ENCODE measurements at places on chromosomes 2 and 18.
A peak's percentile ranks its signal among the peaks of the same experiment; 100 is the strongest.

DNA sequence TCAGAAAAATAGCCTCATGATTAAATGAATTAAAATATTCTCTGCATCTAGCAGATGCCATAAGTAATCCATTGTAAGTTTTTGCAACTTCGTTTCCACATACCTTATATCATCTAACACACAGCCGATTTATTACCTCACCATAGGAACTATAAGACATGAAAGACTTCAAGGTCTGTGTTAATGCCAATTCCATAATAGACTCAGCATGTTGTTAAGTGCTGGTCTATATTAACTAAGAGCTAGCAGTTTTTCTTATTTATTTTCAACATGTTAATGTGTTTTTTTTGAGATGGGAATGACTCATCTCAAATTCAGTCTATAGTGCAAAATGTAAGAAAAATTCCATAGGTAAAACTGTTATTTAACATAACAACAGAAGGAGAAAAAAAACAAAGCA is 243.9 kb upstream of the GULP1 start:
- no peak for DNase-seq

- no peak for DNase-seq
Observed at GRCh38 chr2:137287913-137288639, 522.7 kb downstream of the THSD7B start.

DNA sequence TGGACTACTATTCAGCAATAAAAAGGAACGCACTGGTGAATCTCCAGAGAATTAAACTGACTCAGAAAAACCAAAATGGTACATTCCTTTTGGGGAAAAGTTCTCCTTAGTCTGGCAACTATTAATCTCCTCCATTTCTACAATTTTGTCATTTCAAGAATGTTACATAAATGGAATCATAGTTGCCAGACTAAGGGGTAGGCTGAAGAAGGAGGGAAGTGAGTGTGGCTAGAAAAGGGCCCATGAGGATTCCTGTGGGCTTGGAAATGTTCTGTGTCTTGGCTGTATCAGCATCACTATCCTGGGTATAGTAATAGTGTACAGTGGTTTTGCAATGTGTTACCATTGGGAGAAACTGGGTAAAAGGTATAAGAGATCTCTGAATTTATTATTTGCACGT is 72.4 kb downstream of the ZAP70 start:
- no peak for DNase-seq

DNA sequence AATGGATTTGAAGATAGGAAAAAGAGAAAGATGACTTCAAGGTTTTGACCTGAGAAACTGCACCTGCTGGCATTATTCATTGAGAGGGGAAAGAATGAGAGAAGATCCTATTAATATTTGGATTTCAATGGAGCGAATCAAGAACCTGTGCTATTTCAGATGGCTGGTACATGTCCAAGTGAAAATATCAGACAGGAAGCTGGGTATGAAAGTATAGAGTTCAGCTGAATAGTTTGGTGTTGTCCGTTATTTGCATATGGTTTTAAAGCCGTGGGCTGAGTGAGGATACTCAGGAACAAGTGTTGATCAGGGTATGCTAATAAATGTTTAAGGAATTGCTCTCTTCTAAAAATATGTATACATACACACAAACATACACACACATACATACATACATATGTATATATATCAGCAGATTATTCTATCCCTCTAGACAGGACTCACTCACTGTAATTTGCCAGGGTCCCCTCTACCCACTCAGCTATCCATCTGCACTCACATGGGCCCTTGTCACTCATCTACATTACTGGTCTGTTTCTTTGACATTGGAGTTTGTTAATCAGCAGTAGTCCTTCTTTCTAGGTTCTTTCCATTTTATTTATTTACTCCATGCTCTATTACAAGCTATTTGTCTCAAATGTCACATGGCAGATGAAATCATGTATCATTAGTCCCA is 33.9 kb upstream of the IKZF2 start:
- DNase-seq, result no peak

GRCh38 chr2:105580870-105581554 is 163.7 kb upstream of the NCK2 start:
- DNase-seq, result no peak

DNA sequence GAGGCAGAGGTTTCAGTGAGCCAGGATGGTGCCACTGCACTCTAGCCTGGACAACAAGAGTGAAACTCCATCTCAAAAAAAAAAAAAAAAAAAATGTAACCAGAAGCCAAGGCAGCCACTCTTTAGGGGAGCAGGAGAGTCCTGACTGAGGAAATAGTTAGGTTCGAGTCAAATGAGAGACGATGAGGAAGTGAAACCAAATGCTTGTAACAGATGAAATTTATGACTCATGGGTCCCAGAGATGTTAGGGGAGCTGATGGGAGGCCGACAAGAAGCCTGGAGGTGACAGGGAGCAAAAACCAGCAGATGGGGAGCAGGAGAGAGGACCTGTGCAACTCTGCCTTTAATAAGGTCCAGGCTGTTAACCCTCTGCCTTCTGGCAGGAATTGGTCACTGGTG is 756.1 kb upstream of the DDX18 start:
- DNase-seq, result no peak

DNA sequence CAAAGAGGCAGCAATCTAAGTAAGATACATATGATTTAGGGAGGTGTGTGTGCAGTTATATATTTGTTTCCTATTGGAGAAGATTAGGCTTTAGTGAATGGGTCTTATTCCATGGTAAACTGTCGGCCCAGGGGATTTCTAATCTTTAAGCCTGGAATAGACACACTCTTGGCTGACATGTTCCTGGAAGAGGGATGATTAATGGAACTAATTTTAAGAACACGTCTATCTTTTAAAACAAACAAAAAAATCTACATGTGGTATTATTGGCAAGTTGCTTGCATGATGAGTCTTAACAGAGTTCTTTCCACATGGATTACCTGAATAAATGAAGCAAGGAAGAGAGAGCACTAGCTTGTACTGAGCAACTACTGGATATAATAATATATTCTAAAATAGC is 114.2 kb upstream of the NT5C1B start:
- no peak for DNase-seq

- no peak for DNase-seq
Observed at GRCh38 chr2:47239119-47239969, 84.2 kb upstream of the STPG4 start.

DNA sequence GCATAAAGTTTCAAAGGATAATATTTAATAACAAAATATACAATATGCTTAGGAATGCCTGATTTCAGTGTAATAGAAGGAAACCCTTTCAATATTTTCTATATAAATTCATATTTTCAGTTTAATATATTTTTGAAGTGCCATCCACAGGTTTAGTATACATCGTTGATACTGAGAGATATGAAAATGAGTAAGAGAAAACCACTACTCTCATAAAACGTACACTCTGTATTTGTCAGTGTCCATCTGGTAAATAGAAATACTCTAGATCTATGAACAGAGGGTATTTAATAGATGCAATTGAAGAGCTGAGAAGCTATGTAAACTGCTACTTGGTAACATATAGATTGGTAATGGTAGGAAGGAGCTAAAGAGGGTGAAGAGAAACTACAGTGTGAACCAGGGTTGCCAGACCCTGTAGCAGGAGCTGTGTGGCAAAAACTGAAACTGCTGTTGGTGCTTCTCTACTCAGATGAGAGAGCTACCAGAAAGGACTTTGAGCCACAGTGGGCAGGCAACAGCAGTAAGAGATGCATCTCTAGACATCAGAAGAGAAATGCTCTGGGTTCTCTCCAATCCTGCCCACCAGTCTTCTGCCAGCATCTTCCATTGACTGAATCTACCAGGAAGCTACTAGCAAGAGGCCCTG is 187.4 kb downstream of the CCDC102B start:
- DNase-seq, result no peak

- DNase-seq, result no peak
Observed at GRCh38 chr18:13356032-13356431, 137.5 kb downstream of the LDLRAD4 start.

- peak; percentile 19 for DNase-seq
Observed at GRCh38 chr2:119431155-119431975, at the start of gene TMEM37. Gene TMEM37, plus strand, starts transcription at chr2:119431854. Its CDS starts 50 bp downstream, at chr2:119431904.

GRCh38 chr2:72824224-72824842 is 1.5 kb downstream of the EXOC6B start:
- DNase-seq, result no peak

DNA sequence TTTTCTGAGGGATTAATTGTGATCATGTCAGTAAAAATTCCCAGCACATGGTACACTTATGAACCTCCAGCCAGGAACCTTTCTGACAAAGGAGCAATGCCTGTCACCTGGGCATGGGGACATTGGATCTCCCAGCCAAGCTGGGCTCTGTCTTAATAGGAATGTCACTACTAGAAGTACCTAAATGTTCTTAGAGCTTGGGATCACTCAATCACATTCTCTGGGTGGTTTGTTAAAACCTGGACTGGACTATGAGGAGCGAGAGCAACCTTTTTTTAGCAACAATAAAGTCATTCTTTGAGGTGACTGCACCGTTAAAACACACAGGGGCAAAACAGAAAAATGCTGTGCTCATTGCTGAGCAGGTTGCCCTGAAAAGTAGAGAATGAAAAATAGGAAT is 6.4 kb upstream of the PPP1CB start:
- no peak for DNase-seq

GRCh38 chr2:190869721-190870120 is 10.9 kb upstream of the GLS start:
- no peak for DNase-seq

DNA sequence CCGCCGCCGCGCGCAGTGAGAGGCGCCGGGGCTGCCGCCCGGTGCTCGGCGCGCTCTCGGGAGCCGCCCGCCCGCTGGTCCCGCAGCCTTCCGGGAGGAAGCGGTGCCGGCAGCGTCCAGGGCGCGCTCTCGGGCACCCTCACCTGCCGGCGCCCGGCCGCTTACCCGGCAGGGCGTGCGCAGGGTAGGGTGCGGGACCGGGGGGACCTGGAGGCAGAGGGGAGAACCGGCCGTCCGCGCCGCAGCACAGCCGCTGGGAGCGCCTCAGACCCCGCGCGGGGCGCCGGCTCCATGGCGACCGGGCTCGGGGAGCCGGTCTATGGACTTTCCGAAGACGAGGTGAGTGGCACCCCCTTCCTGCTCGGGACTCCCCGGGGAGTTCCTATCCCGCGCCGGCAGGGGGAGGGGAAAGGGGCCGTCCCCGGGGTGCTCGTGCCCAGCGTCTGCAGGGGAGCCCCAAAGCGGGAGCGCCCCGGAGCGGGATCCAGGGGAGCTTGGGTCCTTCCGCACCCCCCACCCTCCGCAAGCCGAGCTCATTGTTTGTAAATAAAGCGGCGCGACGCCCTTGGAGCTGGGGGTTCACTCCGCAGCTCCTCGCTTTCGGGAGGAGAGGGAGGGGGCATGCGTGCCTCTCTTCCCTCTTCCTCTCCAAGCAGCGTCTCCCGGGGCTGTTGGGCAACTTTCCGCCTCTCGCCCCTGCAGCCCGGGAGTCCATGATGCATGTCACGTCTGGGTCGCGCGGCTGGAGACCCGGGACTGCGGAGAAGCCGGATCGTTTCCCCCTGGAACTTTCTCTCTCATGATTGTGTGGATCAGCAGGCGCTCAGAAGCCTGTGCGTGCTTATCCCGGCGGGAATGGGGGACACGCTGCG is 580 bp downstream of the NEDD4L start:
- no peak for DNase-seq

- no peak for DNase-seq
Observed at GRCh38 chr2:197358931-197359330, 48.4 kb upstream of the ANKRD44 start.

DNA sequence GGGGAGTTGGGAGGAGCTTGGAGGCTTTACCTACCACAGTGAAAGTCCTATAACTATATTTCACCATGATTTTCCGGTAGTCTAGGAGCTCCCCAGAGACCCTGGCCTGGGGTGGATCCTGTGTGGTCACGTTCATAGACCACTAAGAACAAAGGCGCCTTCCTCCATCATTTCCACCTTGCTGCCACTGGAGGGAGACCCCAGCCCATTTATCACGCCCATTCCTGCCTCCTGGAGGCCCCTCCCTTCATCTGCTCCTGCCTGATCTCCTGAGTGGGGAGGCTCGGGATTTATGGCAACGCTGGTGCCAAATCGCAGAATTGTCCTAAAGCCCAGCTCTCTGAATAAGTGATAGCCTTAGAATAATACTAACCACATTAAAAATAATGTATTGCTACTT is 507.6 kb upstream of the SPHKAP start:
- DNase-seq, result peak; percentile 36

DNA sequence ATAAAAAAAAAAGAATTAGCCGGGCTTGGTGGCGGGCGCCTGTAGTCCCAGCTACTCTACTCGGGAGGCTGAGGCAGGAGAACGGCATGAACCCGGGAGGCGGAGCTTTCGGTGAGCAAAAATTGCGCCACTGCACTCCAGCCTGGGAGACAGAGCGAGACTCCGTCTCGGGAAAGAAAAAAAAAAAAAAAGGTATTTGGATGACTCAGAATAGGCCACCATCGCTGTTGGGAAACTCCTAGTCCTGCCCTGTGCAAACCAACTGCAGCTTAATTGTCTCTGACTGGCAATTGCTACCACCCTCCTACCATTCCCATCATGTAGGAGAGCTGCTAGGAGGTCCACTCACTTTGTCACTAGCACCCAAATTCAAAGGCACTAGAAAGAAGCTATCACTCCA is 43.5 kb downstream of the ATP8B1 start:
- DNase-seq, result no peak

GRCh38 chr2:68926796-68927195 is 25.9 kb downstream of the GKN2 start:
- DNase-seq, result no peak

GRCh38 chr2:106599540-106599939 is 112.4 kb downstream of the CD8B2 start:
- no peak for DNase-seq

- DNase-seq, result no peak
Observed at GRCh38 chr18:41237317-41237716, 717.7 kb upstream of the PIK3C3 start.

DNA sequence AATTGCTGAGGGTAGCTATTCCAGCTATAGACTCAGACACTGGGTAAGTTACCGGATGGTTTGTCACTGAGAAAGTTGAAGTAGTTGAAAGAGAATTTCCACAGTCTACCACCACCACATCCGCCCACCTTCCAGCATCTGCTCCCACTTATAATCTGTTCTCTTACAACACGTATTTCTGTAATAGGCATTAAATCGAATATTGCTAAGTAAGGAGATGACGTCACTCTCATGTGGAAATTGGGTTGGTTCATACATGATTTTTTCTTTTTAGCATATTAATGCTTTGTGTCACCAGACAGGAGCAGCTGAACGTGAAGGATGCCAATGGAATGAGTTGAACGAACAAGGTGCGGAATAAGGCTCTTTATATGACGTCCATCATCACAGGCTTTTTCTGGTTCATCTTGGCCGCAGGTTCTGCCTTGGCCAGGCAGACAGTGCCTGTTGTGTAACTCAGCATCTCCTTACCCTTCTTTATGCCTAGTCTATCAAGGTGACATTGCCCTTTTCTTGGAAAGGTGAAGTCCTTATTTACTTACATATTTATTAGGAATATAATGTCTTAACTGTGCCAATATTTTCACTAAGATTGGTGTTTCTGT is 45.9 kb downstream of the THUMPD2 start:
- no peak for DNase-seq

DNA sequence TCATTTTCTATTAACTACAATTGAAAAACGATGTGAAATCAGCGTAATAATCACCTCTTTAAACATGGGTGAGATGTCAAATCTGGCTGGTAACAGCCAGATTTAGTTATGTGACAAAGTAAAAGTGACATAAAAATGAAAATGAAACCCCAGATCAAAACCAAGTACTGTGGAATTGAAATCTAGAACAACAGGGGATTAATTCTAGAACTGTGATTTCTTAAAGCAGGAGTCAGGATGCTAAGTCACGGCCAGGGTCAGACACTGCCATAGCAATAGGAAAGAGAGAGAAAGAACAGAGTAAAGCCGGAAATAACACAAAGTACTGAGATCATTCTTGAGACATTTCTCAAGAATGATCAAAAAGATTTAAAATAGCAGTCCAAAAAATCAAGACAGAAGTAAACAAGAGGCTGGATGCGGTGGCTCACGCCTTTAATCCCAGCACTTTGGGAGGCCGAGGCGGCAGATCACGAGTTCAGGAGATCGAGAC is 1183.7 kb upstream of the NXPH2 start:
- DNase-seq, result no peak
